ENCODE measurements at places on chromosomes 7 and 10.

DNA sequence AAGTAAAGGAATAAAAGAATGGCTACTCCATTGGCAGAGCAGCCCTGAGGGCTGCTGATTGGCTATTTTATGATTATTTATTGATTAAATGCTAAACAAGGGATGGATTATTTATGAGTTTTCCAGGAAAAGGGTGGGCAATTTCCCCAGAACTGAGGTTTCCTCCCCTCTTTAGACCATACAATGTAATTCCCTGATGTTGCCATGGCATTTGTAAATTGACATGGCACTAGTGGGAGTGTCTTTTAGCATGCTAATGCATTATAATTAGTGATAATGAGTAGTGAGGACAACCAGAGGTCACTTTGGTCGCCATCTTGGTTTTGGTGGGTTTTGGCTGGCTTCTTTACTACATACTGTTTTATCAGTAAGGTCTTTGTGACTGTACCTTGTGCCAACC lies 55.5 kb downstream of the BBS9 start:
- DNase-seq = no peak

DNA sequence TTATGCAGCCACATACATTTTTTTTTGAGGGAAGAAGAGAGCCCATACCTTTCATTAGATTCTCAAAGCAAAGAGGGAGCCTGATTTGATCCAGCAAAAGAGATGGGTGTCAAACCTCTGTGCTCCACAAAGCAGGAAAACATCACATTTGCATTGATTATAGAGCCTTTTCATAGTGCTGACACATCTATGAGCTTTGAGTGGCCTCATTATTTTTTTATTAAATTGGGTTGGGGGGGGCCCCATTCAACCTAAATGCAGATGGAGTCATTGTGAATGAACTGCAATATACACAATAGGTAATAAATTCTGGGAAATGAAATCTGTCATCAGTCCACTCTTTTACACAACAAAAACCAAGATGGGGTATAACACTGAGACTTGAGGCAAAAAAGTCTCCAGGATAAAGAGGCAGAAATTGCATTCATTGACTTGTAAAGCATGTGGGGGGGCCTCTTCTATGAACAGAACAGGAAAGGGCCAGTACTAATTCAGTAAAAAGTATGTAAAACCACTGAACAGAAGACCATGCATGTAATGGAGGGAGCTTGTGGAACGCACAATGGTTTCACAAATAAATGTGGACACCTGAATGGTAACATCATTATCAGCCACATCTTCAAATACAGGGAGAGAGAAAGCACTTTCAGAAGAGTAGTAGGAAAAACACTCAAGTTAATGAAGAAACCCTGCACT lies 17.7 kb upstream of the ASB4 start:
- no peak for DNase-seq

- no peak for DNase-seq
Observed at GRCh38 chr10:118465300-118465874, 123.3 kb upstream of the FAM204A start.

DNA sequence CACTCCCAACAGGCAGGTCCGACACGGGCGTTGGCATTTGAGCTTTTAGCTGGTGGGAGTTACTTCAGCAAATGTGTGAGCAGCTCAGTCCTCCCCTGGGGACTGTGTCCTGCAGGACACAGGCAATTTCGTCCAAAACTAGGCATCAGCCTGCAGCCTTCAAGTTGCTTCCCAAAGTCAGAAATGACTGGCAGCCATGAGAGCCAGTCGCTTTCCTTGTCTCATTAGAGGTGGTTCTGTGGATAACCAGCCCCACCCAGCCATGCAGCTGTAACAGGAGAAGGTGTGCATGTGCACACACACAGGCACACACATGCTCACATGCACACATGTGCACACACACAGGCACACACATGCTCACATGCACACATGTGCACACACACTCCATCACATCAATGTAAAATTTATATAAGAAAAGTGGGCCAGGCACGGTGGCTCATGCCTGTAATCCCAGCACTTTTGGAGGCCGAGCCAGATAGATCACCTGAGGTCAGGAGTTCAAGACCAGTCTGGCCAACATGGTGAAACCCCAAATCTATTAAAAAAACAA lies 138.8 kb upstream of the TCERG1L start:
- DNase-seq = no peak

DNA sequence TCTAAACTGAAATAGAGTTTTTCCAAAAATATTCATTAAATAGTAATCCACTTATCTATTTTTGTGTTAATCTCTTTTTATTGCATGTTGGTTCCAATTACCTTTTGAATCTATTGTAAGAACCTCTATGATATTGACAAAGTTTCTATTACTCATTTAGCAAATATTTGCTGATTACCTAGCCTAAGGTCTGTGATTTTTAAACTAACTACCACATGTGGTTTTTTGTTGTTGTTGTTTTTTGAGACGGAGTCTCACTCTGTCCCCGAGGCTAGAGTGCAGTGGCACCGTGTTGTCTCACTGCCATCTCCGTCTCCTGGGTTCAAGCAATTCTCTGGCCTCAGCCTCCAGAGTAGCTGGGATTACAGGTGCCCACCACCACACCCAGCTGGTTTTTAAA lies 2.0 kb upstream of the ASB13 start:
- DNase-seq = no peak

DNA sequence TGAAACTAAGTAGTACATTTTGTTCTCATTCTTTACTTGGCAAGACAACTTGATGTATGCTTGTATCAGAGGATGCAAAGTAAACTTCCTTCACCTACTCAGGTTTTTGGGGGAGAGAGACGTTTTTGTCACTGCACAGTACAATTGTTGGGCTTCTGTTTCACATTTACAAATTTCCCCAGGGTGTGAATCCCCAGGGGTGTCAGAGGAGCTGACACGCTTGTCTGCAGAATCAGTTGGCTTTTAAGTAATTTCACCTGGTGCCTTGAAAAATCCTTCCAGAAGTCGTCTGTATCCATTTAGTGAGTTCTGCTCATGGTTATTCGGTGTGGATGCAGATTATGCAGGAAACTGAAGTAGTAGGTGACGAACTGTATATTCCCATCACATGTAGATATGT lies 1227.7 kb upstream of the CELF2 start:
- DNase-seq = no peak

GRCh38 chr10:2279711-2280110 lies 542.4 kb upstream of the ADARB2 start:
- DNase-seq = no peak

DNA sequence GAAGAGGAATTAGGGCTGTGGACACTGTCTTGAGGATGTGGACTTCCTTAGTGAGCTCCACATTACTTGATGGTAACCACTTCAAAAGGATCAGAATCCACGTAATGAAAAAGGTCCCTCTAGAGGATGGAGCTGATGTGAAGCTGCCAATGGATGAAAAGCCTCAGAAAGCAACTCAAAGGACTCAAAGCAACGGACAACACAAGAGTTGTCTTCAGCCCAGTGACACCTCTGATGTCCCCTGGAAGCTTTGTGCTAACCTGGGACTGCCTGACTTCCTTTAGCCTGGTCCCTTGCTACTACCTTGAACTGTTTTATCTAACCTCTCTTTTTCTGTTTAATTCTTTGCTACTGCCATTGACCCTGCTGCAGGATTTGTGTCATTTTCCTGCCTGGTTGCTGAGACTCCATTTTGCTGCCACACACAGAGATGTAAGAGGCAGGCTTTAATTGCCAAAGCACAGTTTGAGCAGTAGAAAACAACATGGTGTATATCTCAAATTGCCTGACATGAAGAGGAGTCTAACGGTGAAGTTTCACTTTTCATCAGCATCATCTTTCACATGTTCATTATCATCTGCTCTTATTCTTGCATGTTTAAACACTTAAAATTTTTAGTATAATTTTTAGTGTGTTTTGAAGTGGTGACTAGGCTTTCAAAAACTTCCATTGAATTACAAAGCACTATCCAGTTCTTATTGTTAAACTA lies 11.1 kb upstream of the SGCE start:
- no peak for DNase-seq

GRCh38 chr7:37832194-37832593 lies 16.2 kb upstream of the NME8 start:
- no peak for DNase-seq

- no peak for DNase-seq
Observed at GRCh38 chr10:29916669-29917068, 142.7 kb downstream of the JCAD start.

GRCh38 chr7:16691241-16691640 lies 45.3 kb downstream of the BZW2 start:
- no peak for DNase-seq

GRCh38 chr7:28984631-28985030 lies 26.5 kb upstream of the TRIL start:
- no peak for DNase-seq

DNA sequence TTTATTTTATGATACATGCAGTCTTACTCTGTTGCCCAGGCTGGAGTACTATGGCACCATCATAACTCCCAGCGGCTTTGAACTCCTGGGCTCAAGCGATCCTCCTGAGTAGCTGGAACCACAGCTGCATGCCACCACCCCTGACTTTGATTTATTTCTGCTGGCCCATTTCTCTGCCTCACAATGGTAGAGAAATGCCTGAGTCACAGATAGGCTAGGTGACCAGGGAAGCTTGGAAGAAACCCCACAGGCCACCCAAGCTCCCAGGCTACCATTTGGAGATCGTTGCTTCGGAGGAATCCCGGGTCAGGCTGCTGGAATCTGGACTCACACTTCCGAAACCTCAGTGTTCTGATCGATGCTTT lies 17.4 kb upstream of the BAIAP2L1 start:
- no peak for DNase-seq

GRCh38 chr7:26388256-26388655 lies 96.6 kb downstream of the SNX10 start:
- no peak for DNase-seq

DNA sequence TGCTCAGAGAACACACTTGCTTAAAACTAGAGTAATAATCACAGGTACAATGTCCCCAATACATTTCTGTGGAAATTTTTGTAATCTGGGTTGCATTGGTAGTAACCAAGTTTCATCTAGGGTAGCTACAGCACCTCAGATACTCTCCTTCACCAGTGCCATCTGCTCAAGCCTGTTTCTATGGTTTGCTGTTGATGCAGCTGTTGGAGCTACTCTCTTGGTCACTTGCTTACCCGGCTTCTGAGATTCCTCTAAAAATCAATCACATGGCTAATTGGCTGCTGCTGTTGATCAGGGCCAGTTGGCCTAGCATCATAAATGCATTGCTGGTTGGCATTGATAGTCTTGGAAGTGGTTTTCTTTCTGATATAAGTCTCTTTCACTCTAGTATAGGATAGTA lies 220.8 kb downstream of the BICC1 start:
- DNase-seq = no peak

DNA sequence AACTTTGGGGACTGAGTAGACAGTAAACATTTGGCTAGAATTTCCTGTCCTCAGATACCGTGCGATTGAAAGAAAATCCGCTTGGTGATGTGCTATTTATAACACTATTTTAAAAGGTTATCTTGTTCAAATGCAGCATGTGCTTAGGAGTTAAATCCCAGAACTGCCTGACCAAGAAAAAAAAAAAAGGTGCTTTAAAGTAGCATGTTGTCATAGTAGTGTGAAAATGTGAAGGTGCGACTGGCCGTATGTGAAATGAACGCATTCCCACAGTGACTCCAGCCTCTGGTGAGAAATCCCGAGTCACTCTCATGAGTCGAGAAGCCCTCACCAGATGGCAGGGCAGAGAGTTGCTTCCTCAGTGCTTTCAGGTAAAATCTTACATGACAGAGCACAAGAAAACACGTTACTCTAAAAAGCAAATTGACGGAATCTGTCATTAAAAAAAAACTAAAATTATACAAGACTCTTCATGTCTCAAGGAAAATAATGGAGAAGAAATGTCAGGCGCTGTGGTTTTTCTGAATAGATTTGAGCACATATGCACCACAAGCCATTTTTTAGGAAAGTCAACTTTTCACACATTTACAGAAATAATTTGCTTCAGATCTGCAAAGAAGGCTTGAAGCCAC lies 18.4 kb upstream of the KLF6 start:
- no peak for DNase-seq

Data from stimulated activated naive CD8-positive, alpha-beta T cell treated with anti-CD3 and anti-CD28 coated beads, Interleukin-15, amount 100 ng/mL, for 72 hours (primary cell).